ENCODE measurements at places on chromosomes 6 and 20.

DNA sequence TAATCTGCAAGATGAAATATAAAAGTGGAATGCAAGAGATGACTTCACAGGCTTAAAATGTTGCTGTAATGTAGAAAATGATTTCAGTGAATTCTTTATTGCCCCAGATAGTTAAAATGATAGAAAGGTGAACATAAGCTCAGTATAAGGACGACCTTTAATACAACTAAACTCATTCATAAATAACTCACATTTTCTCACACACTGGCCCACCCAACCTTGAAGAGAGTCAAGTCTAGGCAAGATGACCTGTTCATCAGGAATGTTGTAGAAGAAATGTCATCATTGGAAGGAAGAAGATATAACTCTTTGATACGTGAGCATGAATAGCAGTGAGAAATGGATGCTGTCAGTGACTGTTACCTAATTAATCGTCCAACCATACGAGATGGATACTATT lies 111.1 kb upstream of the SASH1 start:
- DNase-seq = no peak

DNA sequence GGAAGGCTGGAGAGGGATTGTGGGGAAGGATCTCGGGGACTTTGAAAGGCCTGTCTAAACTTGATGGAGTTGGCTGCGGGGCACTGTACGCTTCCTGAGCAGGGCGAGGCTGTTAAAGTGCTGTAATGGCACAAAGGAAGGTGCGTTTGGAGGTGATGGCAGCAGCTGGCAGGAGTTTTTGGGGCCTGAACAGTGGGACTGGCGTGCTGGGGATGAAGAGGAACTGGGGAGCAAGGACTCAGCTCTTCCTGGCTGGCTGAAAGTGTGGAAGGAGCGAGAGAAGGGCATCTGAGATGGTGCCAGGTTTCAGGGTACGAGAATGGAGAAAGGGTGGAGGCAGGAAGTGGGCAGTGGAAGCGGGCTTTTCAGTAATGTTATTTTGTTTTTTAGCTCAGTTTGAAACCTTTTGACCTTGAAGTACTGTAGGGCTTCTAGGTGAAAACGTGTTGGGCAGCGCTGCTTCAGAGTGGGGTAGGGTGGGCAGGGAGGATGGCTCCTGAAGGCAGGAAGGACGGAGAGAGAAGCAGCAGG lies 8.0 kb downstream of the TMEM181 start:
- DNase-seq = peak; percentile 13

GRCh38 chr6:150800674-150801314 lies 64.7 kb upstream of the MTHFD1L start:
- DNase-seq = no peak

- DNase-seq = no peak
Observed at GRCh38 chr6:3749067-3749841, 2.3 kb downstream of the PXDC1 start.

- DNase-seq = peak; percentile 39
Observed at GRCh38 chr6:113909224-113909856, 52.2 kb downstream of the MARCKS start.

- DNase-seq = no peak
Observed at GRCh38 chr20:60935971-60936370, 316.1 kb upstream of the CDH4 start.

- no peak for DNase-seq
Observed at GRCh38 chr6:19613678-19614077, 223.5 kb upstream of the ID4 start.

DNA sequence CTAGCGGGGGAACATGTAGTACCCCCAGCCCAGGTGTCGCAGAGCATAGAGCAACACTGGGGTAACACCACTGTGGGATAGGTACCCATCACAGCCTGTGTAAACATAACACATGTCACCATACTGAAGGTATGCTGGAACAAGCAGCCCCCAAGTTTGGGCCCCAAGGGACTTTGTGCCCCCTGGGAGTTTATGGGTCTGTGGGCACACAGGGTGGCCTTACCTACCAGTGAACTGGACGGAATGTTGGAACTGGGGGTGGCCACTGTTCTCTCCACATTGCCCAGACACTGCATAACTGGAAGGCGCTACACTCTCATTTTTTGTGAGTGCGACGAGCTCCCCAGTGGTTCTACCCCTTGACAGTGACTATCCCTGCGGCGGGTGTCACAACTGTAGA lies 28.5 kb downstream of the HDDC2 start:
- no peak for DNase-seq

- DNase-seq = peak; percentile 38
Observed at GRCh38 chr6:127516662-127517273, 2.4 kb downstream of the MTCL3 start.

DNA sequence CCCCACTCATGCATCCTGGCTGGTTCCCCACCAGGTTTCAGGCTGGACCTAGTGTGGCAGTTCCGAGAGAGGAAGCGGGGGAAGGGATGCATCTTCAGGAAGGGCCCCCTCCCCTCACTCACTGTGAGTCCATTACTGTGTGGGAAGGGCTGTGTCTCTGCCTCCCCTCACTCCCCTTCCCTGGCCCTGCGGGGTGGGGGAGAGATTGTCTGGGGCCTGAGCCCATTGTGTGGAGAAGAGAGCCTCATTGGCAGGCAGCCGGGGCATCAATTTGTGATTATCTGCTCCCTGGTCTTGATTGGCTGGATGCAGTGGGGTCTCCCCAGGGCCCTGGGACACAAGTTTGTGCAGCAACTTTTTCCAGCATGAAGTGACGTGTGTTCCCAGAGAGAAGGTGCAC lies 4.1 kb upstream of the MYT1 start:
- DNase-seq = no peak

DNA sequence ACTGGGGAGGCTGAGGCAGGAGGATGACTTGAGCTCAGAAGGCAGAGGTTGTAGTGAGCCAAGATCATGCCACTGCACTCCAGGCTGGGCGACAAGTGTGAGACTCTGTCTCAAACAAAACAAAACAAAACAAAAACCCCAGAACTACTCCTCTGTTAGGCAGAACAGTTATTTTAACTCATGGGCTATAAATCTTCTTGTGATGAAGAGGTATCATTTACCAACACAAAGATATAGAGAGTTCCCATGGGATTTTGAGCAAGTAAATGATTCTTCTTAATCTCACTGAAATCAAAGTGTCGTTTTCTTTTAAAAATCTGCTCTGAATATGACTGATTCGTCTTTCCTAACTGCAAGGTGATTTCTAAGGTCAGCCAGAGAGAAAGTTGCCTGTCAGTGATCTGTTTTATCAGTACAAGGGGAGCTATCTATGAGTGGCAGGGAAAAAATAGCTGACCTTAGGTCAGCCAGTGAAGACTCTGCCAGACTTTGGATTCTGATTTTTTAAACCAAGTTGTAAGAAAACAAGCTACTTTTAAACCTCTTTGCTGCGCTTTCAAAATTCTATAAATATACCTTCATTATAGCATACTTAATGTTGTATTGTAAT lies 3.8 kb upstream of the DSP start:
- DNase-seq = no peak

GRCh38 chr6:168343239-168344150 lies 23.9 kb upstream of the DACT2 start:
- no peak for DNase-seq

DNA sequence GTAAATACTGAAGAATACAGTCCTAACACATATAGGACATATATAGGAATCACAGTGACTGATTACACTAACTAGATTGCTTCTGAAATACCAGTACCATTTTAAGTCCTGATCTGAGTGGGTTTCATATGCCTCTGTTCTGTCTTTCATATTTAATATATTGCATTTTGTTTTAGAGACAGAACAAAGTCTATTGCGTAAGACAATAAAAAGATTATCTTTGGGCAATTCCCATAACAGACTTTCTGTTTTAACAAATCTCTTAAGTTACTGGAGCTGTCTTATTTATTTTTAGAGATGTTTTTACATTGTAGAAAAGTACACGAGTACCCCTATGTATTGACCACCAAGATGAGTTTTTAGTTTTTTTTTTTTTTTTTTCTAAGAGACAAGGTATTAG lies 29.6 kb downstream of the ANKRD6 start:
- no peak for DNase-seq

- DNase-seq = no peak
Observed at GRCh38 chr20:31709939-31710338, 12.7 kb downstream of the BCL2L1 start.

DNA sequence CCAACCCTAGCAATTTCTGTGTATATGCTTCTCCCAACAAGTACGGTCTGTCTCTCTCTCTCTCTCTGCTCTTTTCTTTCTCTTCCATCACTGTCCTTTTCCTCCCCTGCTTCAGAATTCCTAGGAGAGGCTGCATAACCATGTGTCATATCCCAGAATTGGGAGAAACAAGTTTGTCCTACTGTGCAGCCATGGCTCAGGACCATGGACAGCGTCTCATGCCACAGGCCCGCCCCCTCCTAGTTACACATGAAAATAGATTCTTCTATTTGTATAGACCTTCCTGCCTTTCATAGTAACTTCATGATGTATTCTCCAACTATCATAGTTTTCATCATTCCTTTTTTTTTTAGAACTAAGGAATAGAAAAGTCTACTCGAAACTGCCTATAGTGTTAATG lies 98.0 kb downstream of the FNDC1 start:
- DNase-seq = no peak

GRCh38 chr6:134574491-134574890 lies 256.6 kb upstream of the SGK1 start:
- DNase-seq = no peak

DNA sequence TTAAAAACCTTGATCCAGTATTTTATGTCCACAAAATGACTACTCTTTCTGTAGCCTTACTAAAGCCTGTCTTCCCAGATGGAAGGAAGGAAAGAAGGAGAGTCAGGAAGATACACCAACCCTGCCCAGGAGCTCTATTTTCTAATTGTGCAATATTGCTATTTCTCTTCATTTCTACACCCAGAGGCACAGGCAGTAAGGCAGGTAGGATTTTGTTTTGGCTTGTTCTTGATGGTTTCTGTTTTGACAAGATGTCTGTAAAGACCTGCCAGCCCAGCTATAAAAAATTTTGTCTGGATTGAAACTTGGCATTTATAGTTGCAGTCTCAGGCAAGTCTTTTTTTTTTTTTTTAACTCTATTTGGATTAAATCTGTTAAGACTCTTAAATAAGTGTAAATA lies 587.5 kb upstream of the ARID1B start:
- DNase-seq = no peak

DNA sequence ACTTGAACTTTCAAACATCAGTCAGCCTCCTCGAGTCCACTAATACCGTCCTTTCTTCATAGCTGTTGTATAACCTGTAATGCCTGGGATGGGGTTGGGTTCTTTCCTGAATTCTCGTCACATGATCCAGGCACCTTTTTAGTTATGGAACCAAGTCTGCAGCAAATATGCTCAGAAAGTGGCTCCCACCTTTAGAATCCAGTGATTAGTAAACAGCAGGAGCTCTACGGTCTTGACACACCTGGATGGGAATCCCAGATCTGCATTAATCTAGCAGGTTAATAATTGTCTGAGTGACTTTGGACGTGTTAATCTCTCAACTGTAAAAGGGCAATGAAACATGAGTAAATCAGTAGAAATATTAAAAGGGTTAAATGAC lies 729 bp upstream of the ZHX3 start:
- no peak for DNase-seq

- no peak for DNase-seq
Observed at GRCh38 chr6:18070486-18070885, 52.0 kb downstream of the NHLRC1 start.

GRCh38 chr6:129472239-129472638 lies 237.7 kb downstream of the ARHGAP18 start:
- DNase-seq = no peak

Measured in CD4-positive, alpha-beta T cell treated with Interleukin-6 at 100 ng/mL for 8 hours (primary cell).